ENCODE measurements at places on chromosomes 5 and 9. TPM values are rescaled to one million over a fixed set of nuclear protein-coding genes. Genes with fewer than 3 reads are reported as not detected.

Gene LIFR
- total RNA-seq = 151 TPM

Gene SNCB
- not detected for total RNA-seq

Gene OBP2B
- total RNA-seq = not detected

GRCh38 chr5:149932445-149933350 is 11.9 kb downstream of the PDE6A start:
- no peak for DNase-seq

DNA sequence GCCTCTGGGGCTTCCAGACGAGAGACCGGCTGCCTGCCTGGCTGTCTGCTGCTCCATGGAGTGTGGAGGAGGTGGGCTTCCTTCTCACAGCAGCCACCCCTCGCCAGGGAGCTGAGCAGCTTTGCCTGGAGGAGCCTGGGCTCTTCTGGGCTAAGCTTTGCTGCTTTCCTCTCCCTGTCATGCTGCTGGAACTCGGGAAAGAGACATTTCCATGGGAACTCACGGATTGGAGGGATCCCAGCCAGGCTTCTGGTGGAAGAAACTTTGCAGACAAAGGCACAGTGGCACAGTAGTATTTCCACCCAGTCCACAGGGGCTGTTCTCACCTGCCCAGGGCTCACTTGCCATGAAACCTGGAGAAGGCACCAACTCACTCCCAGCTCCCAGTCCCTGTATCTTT is 5.6 kb upstream of the NTNG2 start:
- no peak for DNase-seq

- DNase-seq = no peak
Observed at GRCh38 chr5:123673107-123673506, 161.1 kb downstream of the CSNK1G3 start.

- DNase-seq = no peak
Observed at GRCh38 chr9:90055226-90055625, 450.4 kb downstream of the GADD45G start.

- DNase-seq = no peak
Observed at GRCh38 chr5:34891981-34892380, 23.3 kb downstream of the RAD1 start.

DNA sequence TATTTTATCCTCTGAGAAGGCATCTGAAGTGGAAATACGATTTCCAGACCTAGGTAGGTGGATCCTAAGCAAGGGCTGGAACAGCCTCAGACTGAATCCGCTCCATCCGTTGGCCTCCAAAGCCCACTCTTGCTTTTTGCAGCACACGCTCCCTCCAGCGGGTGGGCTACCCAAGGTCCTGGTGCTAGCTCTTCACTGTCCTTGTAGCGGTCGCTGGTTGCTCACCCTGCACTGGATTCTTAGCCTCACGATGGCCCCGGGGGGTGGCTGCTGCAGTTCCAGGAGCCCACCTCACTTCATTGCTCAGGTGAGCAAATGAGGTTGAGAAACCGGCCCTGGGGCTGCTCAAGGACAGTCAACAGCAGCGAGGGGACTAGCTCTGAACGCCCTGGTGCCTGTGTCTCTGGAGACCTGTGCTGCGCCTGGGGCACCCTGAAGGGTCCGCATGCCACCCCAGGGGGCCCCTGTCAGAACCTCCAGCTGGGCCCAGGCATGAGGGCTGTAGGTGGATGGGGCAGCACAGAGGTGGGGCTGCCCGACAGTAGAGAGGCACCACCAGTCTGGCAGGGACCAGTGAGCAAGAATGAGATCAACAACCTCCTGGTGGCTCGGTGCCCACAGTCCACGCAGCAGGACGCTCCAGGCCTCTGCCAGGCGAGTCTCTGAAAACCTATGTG is 4.3 kb downstream of the MGAT4B start:
- no peak for DNase-seq

DNA sequence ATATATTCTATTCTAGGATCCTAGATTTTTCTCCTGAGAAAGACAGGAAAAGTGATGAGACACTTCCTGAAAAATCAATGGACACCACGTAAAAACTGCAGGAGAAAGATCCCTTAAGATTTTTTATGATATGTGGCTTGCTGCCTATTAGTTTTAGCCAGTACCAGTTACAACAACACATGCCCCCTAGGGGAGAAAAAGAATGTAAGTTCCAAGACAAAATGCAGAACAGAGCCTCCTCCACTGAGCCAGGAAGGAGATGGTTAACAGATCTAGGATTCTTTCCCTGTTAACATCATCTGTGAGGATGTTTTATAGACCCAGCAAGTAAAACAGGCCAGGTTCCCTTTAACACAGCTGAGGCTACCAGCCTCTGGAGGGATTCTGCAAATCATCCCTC is 574.7 kb downstream of the TLE4 start:
- no peak for DNase-seq

GRCh38 chr5:178627259-178627598 is 379 bp upstream of the CLK4 start:
- DNase-seq = no peak

DNA sequence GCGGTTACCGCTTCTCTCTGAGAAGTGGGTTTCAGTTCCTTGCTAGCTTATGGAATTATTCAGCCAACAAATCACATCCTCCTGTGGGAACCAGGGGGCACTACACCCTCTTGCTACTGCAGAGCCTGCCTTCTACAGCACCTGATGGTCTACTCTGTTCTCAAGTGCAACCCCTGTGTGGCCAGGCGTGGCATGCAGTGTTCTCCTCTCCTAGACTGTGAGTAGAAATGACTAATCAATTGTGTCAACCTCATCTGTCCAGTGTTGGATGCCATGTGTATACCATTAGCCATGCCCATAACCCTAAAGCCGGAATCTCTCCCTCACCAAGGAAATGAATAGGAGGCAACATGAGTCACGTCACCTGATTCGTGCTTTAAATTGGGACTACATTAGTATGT is 117.2 kb upstream of the LIFR start:
- DNase-seq = no peak

DNA sequence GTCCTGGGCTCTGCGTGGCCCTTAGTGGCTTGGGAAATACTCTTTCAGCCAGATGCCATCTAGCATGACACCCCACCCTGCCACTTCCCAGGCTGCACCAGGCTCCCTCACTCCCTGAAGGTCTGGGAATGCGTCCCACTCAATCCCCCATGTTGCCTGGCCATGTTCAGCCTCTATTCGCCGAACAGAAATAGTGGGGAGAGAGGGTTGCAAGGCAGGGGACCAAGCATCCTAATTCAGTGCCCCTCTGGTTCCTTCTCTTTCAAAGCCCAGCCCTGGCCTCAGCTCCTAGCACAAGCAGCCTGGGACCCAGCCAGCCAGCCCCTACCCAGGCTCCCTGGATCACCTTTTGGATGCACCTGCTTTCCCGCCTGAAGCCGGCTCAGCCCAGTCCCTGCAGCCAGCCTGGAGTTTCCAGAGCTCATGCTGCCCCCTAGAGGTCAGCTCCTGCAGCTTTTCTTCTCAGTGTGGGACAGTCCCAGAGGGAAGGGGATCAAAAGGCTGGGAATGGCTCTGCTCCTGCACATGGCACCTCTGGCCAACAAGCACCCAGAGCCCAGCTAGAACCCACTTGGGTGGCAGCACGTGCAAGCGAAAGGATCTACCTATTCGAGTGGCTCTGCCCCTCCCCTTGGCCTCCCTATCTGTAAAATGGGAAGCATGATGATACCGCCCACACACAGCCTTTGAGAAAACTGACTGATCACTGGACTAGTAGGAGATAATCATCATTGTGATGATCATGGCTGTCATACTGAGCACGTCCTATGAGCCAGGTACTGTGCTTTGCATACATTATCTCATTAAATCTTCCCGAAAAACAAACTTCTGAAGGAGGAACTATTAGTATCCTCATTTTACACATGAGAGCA is 48.7 kb upstream of the C5orf58 start:
- DNase-seq = peak; percentile 76

- DNase-seq = no peak
Observed at GRCh38 chr9:114180696-114181606, 25.6 kb downstream of the COL27A1 start.
